ENCODE measurements at places on chromosomes 7 and 10. TPM values are rescaled to one million over a fixed set of nuclear protein-coding genes. Genes with fewer than 3 reads are reported as not detected.

SUFU gene
- 10.7 TPM for total RNA-seq

PLCE1 gene
- 15.0 TPM for total RNA-seq

GTF2I gene
- total RNA-seq = 138 TPM

TUBB8 gene
- not detected for total RNA-seq

MSMB gene
- total RNA-seq = not detected

DNA sequence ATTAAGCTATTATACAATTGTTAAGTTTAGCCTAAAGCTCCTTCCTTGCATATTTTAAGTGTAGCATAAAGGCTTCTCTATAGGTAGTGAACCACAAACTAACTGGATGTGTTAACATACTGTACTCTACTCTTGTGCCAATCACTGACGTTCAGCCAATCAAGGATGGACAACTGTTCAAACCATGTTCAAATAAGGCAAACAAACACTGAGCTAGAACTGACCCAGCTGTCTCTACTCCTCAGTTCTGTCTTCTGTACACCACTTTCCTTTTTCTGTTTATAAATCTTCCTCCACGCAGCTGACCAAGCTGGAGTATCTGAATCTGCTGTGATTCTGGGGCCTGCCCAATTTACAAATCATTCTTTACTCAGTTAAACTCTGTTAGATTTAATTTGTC lies 188.7 kb upstream of the MBL2 start:
- H3K4me1 ChIP-seq = no peaks in the 10 kb centered on the region
- H3K4me3 ChIP-seq = no peak overlapping the region
- no peak overlapping the region for H3K27ac ChIP-seq
- no peaks in the 10 kb centered on the region for H3K27me3 ChIP-seq

DNA sequence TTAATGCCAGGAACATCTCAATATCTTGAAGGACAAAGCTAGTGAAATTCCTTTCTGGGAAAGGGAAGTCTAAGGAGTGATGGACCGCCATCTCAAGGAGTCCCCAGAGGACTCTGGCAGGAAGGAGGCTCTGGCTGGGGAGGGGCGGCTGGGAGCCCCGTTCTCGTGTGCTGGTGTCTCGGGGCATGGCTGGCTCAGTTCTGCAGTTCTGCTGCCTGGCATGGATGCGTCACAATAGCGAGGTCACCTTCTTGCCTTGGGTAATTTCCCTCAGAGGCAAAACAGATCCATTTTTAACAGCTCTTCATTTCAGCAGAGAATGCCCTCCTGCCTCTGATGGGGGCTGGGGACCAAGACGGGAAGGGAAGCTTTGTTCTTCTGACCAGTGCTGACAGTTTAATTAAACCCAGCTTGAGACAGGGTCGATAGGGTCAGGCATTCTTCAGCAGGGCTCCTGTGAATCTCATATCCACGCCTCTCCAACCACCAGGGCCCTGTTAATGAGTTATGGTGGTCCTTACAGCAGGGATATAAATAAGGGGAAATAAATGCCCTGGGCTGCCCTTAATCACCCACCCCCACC lies 35.7 kb downstream of the SLIT1 start:
- no peak for DNase-seq
- no peak overlapping the region for H3K27ac ChIP-seq
- H3K27me3 ChIP-seq = no peaks in the 10 kb centered on the region
- H3K4me3 ChIP-seq = no peak overlapping the region

DNA sequence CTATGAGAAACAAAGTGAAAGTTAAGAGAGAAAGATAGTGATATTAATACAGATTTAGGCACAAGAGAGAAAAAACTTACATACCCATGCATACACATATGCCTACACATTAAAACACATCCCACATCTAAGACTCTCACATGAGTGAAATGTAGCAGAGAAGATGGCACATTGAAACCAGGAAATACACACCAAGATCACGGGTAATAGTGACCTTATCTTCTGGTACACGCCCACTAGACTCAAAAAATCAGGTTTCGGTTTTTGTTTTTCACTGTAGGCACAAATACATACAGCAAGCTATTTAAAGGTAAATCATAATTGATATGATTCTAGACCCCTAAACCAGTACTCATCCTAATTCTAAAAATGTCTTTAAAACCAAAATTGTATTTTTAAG lies 225.2 kb upstream of the TAC1 start:
- H3K4me3 ChIP-seq = no peak overlapping the region
- no peak overlapping the region for H3K27ac ChIP-seq
- H3K36me3 ChIP-seq = no peaks in the 10 kb centered on the region
- no peaks in the 10 kb centered on the region for H3K27me3 ChIP-seq

GRCh38 chr7:2313450-2314208 lies 612 bp downstream of the SNX8 start:
- no peaks in the 10 kb centered on the region for H3K36me3 ChIP-seq
- peaks cover 15% of the 10 kb centered on the region for H3K4me1 ChIP-seq
- no peak for DNase-seq
- peak overlapping the region; percentile 86 for H3K27ac ChIP-seq
- H3K27me3 ChIP-seq = no peaks in the 10 kb centered on the region

DNA sequence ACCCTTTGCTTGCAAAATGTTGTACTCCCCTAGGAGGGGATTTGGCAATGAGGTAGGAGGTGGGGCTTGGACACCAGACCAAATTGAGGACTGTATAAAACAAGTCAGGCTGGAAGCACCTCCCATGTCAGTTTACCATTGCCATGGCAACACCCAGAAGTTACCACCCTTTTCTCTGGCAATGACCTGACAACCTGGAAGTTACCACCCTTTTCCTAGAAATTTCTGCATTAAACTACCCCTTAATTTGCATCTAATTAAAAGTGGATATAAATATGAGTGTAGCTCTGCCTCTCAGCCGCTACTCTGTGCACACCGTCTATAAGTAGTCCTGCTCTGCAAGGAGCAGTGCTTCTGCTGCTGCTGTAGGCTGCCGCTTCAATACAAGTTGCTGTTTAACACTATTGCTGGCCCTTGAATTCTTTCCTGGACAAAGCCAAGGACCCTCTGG lies 7.8 kb upstream of the BLNK start:
- H3K4me3 ChIP-seq = no peak overlapping the region
- no peaks in the 10 kb centered on the region for H3K36me3 ChIP-seq
- H3K27ac ChIP-seq = no peak overlapping the region
- H3K27me3 ChIP-seq = no peaks in the 10 kb centered on the region
- DNase-seq = no peak

DNA sequence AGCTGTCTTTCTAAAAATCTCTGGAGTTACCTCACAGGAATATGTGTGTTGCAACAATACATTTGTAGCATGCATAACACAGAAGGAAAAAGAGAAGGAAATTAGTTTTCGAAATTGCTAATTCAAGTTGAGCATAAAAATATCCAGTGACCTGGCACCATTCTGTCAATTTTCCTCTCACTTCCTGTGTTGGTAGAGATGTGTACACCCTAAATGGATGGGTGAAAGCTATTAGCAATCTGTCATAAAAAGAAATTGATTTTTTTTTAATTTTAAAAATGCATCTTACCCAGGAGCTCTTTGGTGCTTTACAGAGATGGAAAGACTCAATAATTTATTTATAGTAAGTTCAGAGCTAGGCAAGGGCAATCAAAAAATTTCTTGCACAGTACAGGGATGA lies 333.3 kb upstream of the TMEM229A start:
- no peak overlapping the region for H3K27ac ChIP-seq
- H3K27me3 ChIP-seq = no peaks in the 10 kb centered on the region
- DNase-seq = no peak
- no peaks in the 10 kb centered on the region for H3K4me1 ChIP-seq
- no peaks in the 10 kb centered on the region for H3K36me3 ChIP-seq

Data from upper lobe of left lung (tissue), 6 donors.